ENCODE measurements at places on chromosomes 6 and 20.

- peak; percentile 92 for DNase-seq
These were observed 59.9 kb upstream of the MAP7 start for GRCh38 chr6:136609873-136610706.

- DNase-seq, result no peak
These were observed 232.7 kb downstream of the PHF3 start for GRCh38 chr6:63868351-63868750.

DNA sequence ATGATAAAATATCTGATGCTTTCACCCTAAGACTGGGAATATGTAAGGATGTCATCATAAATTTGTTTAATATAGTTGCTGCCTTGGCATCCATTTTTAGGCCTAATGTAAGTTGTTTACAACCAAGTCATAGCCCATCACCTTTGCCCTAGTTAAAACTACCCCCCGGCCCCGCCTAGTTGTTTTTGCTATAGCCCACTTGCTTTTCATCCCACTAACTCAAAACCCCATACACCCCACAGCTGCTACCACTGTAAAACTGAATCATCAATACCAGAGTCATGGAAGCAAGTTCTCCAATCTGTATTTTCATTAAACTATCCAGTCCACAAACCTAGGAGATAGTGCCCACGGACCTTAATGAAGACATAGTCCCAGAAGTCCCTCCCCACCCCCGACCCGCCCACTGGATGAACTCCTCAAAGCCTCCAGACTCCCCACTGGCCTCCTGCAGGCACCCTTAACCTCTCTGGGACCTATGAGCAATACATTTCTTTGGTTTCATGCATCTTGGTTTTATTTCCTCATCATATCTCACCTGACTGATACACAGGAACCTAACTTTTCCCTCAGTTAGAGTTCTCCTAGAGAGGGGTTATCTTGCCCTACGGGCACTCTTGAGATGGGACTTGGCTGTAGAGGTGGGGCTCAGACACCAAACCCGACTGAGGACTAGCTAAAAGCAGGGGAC is 12.5 kb upstream of the ZDHHC14 start:
- DNase-seq, result no peak

DNA sequence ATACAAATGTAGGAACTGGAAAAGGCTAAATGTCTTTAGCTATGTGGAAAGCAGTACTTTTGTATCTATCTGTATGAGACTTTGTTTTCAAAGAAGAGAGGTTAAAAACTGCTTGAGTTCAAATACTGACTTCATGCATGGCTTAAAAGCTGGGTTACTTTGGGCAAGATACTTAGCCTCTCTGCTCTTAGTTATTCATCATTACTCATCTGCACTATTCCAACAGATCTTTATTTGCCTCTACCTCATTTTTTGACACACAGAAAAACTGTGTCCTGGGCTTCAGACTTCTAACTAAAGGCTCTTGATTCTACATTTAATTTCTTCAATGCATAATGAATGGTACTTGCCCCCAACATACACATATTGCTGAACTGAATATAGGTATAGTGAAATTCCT is 114.8 kb downstream of the DST start:
- no peak for DNase-seq

GRCh38 chr6:168499045-168499650 is 58.2 kb downstream of the SMOC2 start:
- no peak for DNase-seq
